ENCODE measurements at places on chromosomes 6 and 20. TPM values are rescaled to one million over a fixed set of nuclear protein-coding genes. Genes with fewer than 3 reads are reported as not detected.

- H3K27ac ChIP-seq = no peak overlapping the region
- H3K4me1 ChIP-seq = no peaks in the 10 kb centered on the region
- no peak overlapping the region for H3K4me3 ChIP-seq
- H3K27me3 ChIP-seq = peaks cover 6% of the 10 kb centered on the region
- DNase-seq = no peak
These were observed 100.0 kb downstream of the KIF6 start for GRCh38 chr6:39625209-39625608.

GRCh38 chr6:42831237-42831636 is 48.2 kb upstream of the RPL7L1 start:
- H3K27me3 ChIP-seq = no peaks in the 10 kb centered on the region
- no peaks in the 10 kb centered on the region for H3K4me1 ChIP-seq
- DNase-seq = no peak
- H3K36me3 ChIP-seq = peaks cover 30% of the 10 kb centered on the region
- H3K27ac ChIP-seq = no peak overlapping the region

DNA sequence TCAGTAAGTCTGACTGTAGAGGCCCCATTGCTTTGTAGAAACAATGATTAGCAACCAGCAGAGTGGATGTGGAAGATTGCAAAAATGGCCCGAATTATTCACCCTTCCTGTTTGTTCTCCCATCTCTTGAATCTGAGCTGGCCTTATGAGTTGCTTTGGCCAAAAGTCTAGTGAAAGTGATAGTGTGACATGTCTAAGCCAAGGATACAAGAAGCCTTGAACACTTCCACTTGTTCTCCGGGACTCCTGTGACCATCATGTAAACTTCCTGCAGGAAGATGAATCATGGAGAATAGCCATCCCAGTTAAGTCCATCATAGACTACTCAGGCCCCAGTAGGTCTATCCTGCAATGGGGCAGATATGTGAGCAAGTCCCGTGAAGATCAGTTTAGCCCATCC is 252.0 kb upstream of the JAG1 start:
- DNase-seq = no peak
- H3K27me3 ChIP-seq = peaks cover 4% of the 10 kb centered on the region
- peaks cover 26% of the 10 kb centered on the region for H3K4me1 ChIP-seq

DNA sequence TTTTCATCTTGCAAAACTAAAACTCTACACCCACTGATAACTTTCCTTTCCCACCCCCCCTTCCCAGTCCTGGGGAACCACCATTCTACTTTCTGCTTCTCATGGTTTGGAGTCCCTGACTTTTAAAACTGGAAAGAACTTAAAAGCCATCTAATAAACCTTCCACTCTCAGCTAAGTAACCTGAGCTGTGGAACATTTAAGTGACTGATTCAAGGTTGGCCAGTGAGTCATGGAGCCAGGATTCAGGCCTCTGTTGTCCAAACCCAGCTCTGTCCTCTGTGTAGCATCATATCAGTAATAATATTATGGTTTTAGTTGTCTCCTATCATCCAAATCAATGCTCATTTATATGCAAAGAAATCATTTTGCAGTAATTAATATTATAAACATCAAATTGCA is 176.0 kb upstream of the NT5E start:
- no peak overlapping the region for H3K4me3 ChIP-seq
- H3K27me3 ChIP-seq = no peaks in the 10 kb centered on the region
- no peaks in the 10 kb centered on the region for H3K4me1 ChIP-seq
- DNase-seq = no peak

DNA sequence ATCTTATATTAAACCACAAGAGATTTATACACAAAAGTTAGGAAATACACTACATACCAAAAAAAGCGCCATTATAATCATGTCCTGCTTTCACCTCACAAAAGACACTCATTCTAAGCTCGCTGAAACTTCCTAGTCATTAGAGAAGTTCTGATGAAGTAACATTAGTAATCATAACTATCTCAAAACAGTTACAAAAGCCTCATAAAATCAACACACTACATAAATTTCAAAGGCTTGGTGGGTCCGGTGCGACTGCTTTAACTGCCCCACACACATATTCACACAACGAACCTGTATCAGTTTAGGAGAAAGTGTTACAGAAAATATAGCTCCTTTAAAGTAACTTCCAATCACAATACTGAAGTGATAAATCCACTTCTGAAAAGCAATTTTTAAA is 1.9 kb downstream of the PHIP start:
- no peak for DNase-seq
- H3K27ac ChIP-seq = peak overlapping the region; percentile 93
- peaks cover 36% of the 10 kb centered on the region for H3K4me1 ChIP-seq
- peaks cover 3% of the 10 kb centered on the region for H3K36me3 ChIP-seq
- peak overlapping the region; percentile 79 for H3K4me3 ChIP-seq

DNA sequence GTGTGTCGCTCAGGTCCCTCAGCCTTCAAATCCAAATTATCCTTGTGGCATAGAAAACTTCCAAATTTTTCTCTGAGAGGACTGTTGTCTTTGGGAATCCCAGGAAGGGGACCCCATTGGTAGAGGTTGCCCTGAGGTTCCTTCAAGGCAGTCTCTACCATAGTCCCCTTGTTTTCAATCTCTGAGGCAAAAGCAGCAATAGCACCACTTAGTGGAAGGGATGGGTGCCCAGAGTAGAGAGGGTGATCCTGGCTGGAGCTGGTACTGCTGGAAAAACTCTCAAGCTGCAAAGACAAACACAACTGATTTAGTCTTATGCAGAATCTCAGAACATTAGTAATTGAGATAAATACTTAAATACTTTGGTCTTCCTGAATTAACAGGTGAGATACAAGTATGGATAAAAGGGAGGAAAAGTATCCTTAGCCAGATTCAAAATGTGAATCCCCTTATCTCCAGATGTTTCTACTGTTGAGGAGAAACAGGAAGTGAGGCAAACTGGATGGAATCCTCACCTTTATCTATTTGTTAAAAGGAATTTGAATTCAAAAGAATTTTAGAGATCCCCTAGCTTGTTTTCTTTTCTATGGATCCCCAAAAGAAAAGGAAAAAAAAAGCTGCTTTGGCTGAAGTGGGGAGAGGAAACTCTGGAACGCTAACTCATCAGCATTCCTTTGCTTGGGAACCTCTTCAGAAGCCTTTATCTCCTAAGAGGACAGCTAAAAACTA is 13.4 kb downstream of the ZNF318 start:
- no peaks in the 10 kb centered on the region for H3K4me1 ChIP-seq
- no peak overlapping the region for H3K27ac ChIP-seq
- DNase-seq = no peak
- H3K27me3 ChIP-seq = no peaks in the 10 kb centered on the region
- H3K36me3 ChIP-seq = peaks cover 41% of the 10 kb centered on the region
- H3K4me3 ChIP-seq = no peak overlapping the region

GRCh38 chr6:73929405-73929804 is 233.4 kb downstream of the CD109 start:
- H3K27ac ChIP-seq = no peak overlapping the region
- DNase-seq = no peak
- no peaks in the 10 kb centered on the region for H3K4me1 ChIP-seq
- H3K36me3 ChIP-seq = no peaks in the 10 kb centered on the region
- no peak overlapping the region for H3K4me3 ChIP-seq

DNA sequence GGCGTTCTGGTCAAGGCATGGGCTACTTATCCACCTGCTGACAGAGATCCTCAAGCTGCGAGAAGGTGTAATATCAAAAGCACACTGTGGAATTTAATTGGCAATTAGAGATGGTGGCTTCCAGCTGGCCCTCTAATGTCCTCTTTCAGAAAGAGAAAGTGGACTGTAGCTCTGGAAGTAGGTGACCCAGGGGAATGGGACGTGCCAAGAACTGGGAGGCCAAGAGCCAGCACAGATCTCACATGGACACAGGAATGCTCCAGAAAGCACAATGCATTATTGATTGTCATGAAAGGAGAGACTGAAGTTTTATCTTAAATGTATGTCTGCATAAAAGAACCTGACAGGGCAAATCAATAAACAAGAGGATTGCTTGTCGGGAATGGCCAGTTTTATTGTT is 198.6 kb upstream of the CDH4 start:
- no peaks in the 10 kb centered on the region for H3K36me3 ChIP-seq
- H3K27me3 ChIP-seq = peaks cover 20% of the 10 kb centered on the region
- no peaks in the 10 kb centered on the region for H3K4me1 ChIP-seq
- H3K4me3 ChIP-seq = no peak overlapping the region
- no peak for DNase-seq
- H3K27ac ChIP-seq = no peak overlapping the region

DNA sequence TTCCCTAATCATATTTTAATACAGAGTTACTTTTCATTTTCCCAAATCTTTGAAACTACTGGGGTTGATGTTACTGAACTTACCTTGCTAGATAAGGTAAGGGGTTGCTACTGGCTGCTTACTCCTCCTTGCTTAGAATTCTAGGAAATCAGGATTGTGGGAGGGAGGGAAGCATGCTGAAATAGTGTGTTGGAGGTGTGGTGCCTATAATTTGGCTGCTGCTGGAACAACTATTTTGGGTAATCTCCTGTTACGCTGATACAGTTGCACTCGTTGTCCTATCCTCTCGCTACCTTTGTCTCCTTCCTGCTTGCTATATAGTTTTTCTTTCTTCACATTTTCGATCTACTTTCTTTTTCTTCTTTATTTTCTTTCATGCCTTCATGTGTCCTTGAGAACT is 83.7 kb downstream of the BMP2 start:
- no peaks in the 10 kb centered on the region for H3K4me1 ChIP-seq
- no peaks in the 10 kb centered on the region for H3K36me3 ChIP-seq
- no peak overlapping the region for H3K4me3 ChIP-seq
- peaks cover 2% of the 10 kb centered on the region for H3K27me3 ChIP-seq
- H3K27ac ChIP-seq = no peak overlapping the region
- no peak for DNase-seq

Gene DNPH1
- total RNA-seq = 52.3 TPM

Gene CRISP2
- not detected for total RNA-seq

Gene GGTLC1
- not detected for total RNA-seq

Gene HSD17B8
- total RNA-seq = 15.0 TPM

Gene RGL2
- total RNA-seq = 108 TPM

All from mesothelial cell of epicardium (in vitro differentiated cells).